ENCODE measurements at places on chromosomes 6 and 20.

DNA sequence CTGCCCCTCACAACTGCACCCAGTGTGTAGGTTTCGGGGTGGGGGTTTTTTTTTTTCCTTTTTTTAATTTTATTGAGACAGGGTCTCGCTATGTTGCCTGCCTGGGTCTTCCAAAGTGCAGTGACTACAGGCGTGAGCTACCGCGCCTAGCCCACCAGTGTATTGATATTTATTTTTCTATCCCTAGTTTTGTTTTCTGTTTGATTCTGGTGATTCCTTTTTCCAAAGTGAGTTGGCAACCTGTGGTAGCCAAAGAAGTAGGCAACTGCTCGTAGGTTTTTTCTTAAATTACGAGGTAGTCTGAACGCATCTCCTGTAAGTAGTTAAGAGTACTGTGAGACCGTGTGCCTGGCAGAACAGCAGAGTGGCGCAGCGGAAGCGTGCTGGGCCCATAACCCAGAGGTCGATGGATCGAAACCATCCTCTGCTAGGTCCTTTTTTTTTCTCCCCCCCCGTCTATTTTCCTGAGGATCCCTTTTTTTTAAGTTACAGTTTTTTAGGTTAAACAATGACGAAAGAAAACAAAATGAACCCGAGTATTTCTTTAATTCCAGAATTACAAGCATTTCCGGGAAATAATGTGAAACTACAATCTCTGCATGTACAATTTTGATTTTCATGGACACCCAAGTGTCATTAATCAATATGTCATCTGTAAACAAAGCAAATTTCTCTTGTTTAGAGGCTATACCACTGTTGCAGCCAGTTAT is 78.7 kb upstream of the BTN3A2 start:
- DNase-seq: peak; percentile 63

- no peak for DNase-seq
These were observed 490 bp downstream of the IPCEF1 start for GRCh38 chr6:154356113-154356512.

DNA sequence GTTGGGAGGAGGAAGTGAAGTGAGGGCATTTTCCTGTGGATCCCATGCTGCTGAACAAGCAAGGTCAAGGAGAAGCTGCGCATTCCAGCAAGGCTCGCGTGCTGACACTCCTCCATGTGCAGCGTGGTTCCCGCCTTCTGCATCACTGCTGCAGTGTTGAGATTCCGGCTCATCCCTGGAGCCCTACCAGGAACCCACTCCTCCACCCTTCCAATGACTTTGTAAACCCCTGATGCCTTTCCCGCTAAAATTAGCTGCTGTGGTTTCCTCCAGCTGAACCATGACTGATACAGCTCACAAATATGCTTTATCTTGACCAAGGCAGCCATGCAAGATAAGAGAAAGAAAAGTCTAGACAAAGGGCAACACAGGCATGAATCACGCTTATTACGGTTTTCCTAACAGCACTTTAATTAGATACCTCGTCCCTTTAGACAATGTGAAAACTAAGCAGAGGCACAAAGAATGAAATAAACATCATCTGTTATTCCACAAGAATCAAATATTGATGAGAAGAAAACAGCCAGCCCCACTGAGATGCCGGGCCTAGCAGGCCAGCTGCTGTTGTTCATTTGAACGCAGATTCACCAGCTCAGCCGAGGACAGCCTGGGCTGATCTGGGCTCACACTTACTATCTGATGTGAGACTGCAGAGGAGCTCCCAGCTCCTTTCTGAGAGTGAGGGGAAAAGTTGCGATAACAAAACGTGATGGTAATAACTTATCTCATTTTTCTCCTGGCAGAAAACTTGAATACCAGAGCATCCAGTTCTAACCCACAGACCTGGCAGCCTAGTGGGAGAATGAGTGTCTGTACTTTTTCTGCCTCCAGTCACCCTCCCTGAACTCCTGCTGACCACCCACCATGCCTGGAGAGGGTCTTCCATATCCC is 14.2 kb upstream of the BNIP5 start:
- no peak for DNase-seq

GRCh38 chr6:157785636-157786035 is 37.4 kb upstream of the SNX9 start:
- DNase-seq: no peak

DNA sequence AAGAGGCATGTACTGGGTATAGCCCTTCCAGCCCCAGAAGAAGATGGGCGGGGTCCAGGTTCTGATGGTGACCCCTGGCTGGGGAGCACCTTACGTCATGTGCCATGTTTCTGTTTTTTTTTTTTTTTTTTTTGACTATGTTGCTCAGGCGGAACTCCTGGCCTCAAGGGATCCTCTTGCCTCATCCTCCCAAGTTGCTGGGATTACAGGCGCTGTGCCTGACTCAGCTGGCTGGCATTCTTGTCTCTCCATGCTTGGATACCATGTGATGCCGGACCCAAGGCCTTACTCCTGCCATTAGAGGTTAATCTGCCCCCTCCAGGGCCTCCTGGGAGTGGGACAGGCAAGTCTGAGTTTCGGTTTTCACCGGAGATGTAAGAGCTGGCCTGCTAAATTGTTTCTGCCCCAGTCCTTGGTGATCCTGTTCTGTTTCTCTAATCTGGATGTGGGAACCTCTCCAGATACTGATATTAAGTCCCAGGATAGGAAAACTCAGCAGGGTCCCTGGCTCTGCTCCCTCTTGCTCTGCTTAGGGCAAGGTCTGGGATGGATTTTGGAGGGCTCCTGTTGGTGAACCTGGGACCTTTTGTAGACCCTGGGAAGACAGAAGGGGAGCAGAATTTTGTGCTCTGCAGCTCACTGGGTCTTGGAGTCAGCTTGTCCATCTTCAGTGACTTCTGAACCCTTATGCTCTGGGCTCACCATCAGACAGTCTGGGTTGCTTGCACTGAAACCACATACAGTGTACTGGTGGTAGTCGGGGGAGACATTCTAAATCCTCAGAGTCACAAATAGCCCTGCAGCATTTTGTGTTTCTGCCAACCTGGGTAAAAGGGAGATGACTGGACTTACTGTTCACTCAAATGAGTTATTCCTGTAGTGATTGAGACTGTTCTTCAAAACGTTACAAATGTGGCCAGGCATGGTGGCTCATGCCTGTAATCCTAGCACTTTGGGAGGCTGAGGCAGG is 45.1 kb downstream of the PTK7 start:
- DNase-seq: peak; percentile 99

DNA sequence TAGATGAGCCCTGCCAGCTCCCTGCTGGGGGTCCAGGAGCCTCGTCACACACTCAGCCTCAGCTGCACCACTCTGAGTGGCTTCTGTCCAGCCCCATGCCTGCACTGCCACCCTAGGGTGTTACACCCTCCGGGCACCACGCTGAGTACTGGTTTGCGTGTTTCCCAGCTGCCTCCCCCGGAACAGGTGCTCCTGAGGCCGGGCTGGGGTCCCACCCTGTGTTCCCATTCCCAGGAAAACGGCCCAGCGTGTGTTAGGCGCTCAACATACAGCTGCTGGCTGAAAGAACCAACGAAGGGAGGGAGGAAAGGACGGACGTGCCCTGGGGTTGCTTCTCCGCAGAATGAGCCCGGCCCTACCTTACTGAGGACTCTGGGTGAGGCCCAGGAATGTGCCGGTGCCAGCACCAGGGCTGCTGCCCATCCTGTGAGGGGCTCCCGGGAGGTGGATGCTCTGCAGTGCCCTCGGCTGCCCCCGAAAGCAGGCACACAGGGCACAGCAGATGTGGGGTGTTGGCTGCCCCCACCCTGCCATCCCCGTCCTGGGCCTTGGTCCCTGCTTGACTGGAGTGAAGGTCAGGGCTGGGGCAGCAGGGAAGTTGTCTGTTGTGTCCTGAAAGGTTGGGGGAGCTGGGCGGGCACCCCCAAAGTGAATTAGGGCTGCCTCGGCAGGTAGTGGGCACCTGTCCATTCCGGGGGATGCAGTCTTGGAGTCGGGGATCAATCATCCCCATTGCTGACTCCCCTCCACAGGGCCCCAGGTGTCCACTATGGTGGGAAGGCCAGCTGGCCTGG is 16.3 kb downstream of the LAMA5 start:
- DNase-seq: no peak

GRCh38 chr6:150764334-150765066 is 101.0 kb upstream of the MTHFD1L start:
- no peak for DNase-seq

- DNase-seq: no peak
These were observed 508.4 kb upstream of the EPHA7 start for GRCh38 chr6:93927731-93928130.

DNA sequence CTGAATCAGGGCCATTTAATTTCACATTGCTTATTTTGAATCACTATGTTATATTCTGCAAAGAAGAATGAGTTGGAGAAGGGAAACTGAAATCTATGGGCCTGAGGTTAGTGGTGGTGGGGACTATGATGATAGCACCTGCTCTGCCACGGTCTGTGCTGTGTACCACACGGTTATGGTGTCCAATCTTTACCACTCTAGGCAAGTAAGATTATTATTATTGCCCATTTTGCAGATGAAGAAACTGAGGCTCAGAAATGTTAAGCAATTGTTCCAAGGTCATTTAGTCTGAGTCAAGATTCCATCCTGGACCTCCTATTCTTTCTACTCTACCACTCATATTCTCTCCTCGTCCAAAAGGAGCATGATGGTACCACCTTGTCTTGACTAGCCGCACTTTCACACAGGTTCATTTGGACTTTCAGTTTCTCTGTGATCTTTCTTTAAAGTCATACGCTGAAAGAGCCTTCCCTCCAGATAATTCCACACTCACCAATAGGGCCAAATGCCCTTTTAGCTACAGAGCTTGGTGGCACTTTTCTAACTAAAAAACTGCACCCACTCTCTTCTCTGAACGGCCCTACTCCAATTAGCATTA is 56.2 kb downstream of the GFOD1 start:
- no peak for DNase-seq

DNA sequence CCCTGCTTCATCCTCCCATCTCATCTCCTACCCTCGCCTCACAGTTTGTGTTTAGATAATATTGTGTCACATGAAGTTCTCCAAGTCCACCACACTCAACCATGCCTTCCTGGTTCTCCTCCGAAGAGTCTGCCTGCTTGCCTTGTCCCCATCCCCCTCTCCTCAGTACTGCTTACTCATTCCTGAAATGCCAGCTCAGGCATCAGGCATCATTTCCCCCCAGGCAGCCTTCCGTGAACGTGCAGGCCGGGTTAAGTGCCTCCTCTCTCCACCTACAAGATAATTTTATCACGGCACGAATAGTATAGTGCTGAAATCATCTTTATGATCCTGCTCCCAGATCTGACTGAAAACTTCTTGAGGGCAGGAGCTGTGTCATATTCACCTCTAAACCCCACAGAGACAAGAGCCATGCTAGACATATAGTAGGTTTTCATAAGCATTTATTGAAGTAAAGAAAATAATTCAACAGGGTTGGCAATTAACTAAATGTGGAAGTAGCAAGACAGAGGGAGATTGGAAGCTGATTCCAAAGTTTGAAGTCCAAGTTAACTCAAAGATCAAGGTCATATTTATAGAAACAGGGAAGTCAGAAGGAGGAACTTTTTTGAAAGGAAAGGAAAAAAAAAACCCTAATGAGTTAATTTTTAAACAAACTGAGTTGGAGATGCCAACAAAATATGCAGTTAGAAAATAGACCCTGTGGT is 48.7 kb upstream of the BMP2 start:
- peak; percentile 14 for DNase-seq

- peak; percentile 74 for DNase-seq
These were observed 356.2 kb downstream of the GJA1 start for GRCh38 chr6:121791396-121792315.

GRCh38 chr6:161435748-161436070 is 161.8 kb upstream of the AGPAT4 start:
- no peak for DNase-seq

- DNase-seq: no peak
These were observed 2.6 kb upstream of the IPCEF1 start for GRCh38 chr6:154359161-154359574.

DNA sequence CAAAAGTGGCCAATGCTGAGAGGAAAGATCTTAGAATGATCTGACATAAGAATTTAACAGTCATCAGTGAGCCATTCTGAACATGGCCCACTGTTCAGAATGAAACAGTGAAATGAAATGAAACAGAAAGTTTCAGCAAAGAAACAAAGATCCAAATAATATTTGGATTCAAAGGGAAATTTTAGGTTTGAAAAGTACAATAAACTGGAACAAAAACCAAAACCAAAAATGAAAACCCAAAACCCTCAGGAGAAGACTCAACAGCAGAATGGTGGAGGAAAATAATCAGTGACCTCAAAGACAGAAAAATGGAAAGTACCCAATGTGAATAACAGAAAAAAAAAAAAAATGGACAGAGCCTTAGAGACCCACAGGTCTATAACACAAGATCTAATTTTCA is 66.1 kb upstream of the EMILIN3 start:
- DNase-seq: no peak

- no peak for DNase-seq
These were observed 4.6 kb upstream of the TMEM217 start for GRCh38 chr6:37262446-37263026.

- no peak for DNase-seq
These were observed 78.0 kb downstream of the COL21A1 start for GRCh38 chr6:56169366-56169765.

DNA sequence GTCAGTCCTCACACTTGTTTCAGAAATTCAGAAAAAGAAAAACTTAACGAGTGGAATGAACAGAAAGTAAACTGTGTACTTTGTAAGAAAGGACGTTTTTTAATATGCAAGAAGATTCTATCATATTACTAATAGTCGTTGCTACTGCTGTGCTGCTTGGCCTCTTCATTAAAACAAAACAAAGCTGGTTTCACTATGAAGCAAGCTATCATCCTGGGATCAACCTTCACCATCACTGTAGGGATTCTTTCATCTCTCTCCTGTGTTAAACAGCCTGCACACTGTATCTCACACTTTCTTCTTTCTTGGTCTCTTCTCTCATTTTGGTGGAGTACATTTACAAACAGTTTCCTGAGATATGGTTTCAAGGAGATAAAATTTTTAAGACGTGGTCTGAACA is 284.2 kb downstream of the BTBD9 start:
- DNase-seq: no peak

DNA sequence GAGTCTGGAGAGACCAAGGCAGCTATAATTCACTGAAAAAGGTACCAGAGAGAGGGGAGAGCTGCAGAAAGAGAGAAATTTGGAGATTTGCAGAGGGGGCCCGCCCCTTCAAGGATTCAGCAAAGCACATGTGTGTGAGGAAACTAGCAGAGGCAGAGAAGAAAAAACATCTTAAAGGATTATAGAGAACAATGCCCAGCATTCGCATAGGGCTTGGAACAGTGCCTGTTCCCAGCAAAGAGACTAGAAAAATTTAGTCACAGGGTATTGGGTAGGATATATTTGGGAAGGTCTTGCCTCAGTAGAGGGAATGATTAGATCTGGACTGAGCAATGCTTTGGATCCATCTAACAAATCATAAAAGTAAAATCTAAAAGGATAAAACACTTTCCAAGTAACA is 44.0 kb downstream of the SRPK1 start:
- no peak for DNase-seq
